GOT3 (cell line): ENCODE measurements at places on chromosomes 1 and 21.

DNA sequence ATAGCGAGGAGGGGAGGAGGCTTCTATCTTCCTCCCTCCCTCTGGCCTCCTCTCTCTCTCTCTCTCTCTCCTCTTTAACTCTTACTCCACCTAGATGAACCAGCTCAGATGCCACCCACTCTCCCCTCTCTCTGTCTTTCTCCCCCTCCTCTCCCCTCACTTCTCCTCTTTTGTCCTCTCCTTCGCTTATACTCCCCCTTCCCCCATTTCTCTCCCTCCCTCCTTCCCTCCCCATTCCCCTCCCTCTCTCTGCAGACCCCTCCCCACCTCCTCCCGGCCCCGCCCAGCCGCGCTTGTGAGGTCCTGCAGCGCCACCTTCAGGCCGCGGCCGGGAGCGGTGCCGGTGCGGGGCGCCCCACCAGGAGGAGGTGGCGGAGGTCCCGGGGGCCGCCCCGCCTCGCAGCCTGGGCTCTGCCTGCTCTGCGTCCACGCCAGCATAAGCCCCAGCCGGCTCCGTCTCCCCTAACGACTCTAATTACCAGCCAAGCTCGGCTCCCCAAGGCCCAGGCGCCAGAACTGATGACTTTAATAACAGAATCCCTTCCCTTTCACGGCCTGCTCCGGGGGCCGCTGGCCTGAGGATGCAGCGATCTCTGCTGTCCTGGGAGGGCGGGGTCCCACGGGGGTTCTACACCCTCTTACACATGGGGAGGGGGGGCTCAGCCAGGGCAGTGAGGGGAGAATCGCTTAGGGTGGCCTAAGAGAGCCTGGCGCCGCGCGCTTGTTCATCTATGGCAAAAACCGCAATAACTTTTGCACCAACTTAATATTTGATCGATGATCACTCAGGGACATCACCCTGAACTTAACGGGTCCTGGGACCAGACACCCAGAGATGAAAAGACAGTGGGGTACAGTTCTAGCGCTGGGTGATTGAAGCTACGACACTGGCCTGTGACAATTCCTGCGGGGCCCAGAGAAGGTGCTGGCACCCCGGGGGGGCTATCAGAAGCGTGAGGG, 637.3 kb downstream of the MATN1 start:
- no peak for DNase-seq

DNA sequence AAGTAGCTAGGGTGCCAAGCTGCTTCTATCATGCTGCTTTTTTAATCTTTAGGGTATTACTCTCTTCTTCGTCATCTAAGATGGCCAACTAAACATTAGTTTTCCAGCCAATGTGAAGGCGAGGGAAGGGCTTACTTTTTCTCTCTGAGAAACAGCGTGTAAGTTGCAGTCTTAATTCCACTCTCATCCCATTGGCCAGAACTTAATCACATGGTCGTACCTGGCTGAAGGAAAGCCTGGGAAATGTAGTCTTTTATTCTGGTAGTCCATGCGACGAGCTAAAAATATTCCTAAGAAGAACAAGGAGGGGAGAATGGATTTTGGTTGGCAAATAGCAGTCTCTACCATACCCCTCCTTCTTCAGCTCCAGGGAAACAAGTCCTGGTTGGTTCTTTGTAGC, 21.5 kb downstream of the DNAJC6 start:
- DNase-seq = no peak

DNA sequence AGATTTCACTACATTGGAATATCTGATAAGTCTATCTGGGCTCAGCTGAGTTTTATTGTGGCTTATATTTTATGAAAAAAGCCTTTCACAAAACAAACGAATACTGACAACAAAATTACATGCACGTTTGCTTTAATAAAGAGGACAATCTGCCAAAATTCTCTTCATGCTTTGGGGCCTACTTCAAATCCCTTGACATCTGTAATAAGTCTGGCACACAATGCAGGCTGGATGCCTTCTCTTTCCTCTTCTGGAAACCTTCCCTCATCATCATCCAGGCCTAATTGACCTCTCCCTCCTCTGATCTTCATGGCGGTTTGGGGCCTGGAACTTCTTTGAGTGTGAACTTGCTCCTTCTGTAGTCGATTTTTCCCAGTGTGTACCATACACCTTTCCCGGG, 70.3 kb downstream of the MAP10 start:
- no peak for DNase-seq

GRCh38 chr1:199719156-199719842, 308.2 kb upstream of the NR5A2 start:
- DNase-seq = no peak

DNA sequence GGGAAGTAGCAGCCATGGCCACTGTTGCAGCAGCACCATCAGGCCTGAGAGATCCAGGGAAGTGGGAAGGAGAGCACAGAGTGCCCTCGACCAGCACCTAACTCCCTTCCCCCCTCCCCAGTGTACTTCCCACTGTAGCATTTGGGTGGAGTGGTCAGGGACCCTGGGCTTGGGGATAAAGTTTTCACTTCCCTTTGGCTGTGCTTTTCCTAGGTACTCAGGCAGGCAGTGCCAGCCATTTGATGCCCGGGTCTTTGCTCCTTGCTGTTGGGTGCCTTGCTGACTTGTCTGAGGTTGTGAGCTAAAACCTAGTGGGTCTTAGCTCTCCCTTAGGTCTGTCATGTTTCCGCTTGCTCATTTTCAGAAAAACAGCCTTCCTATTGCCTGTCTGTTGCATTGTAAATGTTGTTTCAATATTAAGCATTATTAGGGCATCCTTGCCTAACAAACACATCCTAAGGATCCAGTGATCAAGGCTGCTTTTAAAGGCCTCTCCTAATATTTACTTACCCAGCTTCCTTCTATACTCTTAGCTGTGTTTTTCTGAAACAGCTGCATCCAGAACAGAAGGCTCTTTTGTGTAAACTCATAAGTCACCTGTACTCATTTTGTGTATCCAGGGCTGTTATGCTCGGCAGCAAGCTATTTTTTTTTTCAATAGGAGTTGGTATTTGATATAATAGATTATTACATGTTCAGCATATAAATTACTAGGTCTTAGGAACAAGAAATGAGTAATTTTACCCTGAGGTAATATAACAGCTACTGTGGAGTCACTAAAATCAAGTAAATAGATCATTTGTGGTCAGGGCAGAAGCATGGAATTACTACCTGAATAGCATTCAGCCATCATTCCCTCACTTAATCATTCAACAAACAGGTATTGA, 418.6 kb upstream of the PROX1 start:
- no peak for DNase-seq

- DNase-seq = no peak
Observed at GRCh38 chr1:200493344-200493743, 83.5 kb upstream of the ZNF281 start.

DNA sequence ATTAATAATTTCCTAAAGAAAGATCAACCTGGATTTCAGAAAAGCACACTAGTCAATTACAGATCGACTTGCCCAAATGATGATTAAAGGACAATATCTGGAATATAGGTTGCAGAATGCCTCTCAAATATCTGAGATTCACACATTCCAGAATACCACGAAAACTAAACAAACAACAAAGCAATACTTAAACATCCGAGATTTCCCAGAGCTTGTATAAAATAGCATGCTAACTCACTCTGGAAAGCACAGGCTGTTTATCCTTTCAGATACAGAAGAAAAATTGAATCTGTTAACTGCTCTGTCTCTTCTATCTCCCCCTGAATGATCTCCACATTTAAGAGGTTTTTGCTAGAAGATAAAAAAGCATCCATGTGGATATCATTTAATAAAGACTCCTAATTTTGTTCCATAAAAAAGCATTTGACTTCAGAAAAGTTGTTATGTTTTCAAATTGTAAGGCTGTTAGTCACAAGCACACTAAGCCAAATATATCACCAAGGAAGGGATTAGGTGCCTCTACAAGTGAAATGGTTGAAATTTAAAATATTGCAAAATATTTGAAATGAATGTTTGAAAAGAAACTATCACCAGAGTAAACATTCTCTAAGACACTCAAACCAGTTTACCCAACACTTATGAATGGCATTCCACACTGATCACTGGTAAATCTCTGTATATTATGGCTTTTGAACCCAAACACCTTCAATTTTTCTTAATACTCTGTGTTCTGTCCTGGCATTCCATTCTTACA, 865.1 kb upstream of the ADAMTS5 start:
- no peak for DNase-seq

- no peak for DNase-seq
Observed at GRCh38 chr1:112992780-112993179, 36.8 kb upstream of the SLC16A1 start.

DNA sequence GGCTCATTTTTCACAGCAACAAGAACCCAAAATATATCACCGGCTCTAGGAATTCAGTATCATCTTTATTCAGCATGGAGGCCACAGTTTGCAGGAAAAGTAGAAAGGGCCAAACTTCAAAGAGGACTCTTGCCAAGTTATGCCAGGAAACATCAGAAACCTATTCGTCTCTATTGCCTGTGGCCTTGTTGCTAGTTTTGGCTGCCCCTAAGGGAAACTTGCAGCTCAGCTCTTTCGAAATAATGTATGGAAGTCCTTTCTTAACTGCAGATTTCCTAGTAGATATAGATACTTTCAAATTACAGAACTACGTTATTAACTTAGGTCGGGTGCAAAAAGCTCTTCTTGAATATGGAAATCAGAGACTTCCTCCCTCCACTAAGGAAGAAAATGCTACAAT, 4.2 kb upstream of the NENF start:
- no peak for DNase-seq

GRCh38 chr1:220529521-220530020, 1.6 kb downstream of the MARK1 start:
- no peak for DNase-seq

DNA sequence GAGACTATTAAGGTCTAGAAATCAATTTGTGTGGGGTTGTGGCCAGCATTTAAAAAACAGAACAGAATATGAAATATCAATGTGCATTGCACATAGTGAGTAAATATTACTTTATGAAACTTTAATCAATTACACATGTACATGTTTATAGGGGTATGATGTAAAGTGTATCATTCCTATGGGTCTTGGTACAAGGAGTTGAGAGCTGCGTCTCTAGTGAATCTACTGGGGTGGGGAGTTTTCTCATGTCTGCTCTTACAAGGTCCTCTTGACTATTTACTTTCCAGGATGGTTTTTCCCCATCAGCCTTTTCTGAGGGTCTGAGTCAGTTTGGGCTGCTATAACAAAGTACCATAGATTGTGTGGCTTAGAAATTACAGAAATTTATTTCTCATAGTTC, 75.8 kb downstream of the BACH1 start:
- no peak for DNase-seq

DNA sequence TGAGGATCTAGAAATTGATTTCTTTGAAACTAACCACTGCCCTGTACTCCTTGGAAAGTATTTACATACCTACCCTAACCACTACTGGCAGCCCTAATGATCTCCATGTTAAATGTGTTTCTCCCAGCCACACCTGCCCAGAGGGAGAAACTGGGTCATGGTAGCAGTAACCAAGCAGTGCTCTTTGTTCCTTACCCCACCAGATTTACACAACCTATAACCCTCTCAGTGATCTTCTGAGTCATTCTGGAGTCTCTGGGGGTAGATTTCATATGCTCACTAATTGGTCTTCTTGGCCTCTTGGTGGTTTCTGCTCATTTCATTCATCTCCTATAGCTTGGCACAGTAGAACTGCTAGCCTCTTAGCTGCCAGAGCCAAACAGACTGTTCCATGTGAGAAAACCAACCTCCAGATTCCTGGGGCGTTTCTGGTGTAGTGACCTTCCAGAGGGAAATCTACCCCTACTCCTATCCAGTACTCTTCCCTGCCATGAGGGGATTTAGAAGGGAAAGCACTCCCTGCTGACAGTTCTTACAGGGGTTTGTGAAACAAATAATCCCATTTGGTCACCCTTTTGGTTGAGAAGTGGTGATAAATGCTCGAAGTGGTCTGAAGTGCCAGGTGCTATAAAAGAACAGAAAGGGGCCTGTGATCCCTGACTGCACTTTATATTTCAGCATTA, 36.2 kb upstream of the LRIG2 start:
- no peak for DNase-seq

GRCh38 chr1:160293020-160293968, 8.4 kb upstream of the PEX19 start:
- DNase-seq = no peak

DNA sequence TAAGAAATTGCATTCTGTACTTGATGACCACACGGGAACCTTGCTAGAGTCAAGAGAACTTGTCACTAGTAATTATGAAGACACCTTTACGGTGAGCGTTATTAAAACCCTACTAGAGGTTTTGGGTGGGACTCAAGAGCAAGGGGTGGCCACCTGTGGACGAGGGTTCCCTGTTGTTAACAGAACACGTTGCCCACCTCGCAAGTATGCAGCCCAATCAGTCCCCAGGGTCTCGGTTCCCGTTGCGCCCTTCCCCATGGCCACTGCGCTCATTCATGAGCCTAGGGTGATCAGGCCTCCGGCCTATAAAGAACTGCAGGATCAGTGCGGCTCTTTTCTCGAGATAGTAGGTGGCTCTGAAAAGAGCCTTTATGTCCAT, 30.2 kb upstream of the RNF187 start:
- no peak for DNase-seq

DNA sequence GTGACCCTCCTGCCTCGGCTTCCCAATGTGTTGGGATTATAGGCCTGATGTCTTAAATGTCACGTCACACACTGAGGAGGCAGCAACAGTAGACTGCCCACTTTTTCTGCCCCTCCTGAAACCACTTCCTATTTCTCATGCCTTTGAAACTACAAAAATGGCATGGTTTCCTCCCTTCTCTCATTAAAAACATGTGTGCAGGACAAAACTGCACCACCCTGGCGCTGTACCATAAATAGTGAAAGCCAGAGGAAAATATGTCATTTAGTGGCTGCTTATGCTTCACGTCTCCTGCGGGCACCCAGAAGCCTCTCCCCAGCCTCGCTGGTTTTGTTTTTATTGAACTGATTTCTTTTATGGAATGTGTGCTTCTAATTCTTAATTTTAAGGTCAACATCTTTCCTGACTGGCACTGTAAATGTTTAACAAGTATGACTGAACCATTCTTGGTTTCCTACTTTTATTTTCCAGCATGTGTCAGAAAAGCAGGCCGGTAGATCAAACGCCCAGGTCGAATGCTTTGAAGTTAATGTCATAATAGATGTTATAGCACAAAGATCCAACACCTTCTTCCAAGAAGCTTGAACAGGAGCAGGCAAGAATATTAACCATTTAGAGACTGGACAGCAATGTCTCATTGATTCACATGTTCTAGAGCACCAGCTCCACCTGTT, 59.6 kb upstream of the C1orf87 start:
- no peak for DNase-seq

- no peak for DNase-seq
Observed at GRCh38 chr1:65167586-65168242, 19.7 kb downstream of the AK4 start.

- DNase-seq = no peak
Observed at GRCh38 chr1:13461977-13462376, 51.7 kb downstream of the PRAMEF20 start.
